Spleen (tissue), 13 donors: ENCODE measurements at places on chromosomes 13 and 19. TPM values are rescaled to one million over a fixed set of nuclear protein-coding genes. Genes with fewer than 3 reads are reported as not detected.

GRCh38 chr13:100588331-100589177 lies at the start of gene GGACT:
Gene GGACT, minus strand, starts transcription at chr13:100588789. Its CDS starts 56,198 bp downstream, at chr13:100532591.
- no peaks in the 10 kb centered on the region for H3K27me3 ChIP-seq
- peak within 1 kb of the TSS; percentile 60 for H3K4me3 ChIP-seq
- peaks cover 26% of the 10 kb centered on the region for H3K4me1 ChIP-seq
- peak; percentile 96 for DNase-seq

DNA sequence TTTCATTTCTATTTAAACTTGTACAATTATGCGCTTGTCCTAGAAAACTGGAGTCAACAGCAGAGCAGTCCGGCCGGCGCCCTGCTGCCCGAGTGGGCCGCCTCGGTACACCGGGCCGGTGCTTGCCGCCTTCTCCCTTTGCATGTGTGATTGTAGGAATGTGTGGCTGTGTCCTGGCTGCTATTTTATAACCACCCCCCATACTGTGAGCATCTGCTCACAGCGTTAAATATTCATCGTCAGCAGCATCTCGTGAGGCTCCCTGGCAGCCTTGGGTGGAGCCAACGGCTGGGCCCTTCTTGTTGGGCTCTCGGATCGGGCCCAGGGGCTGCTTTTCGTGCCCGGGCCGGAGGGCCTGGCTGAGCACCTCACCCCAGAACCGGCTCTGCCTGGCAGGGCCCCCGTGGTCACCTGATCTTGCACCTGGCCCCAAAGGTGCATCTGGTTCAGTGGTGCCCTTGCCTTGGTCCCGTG lies 10.6 kb downstream of the PIAS4 start:
- DNase-seq: no peak
- H3K27ac ChIP-seq: no peak overlapping the region
- H3K36me3 ChIP-seq: peaks cover 14% of the 10 kb centered on the region
- H3K4me1 ChIP-seq: no peaks in the 10 kb centered on the region
- no peak overlapping the region for H3K4me3 ChIP-seq

GRCh38 chr13:58806401-58806800 lies 1174.9 kb downstream of the PCDH17 start:
- H3K27ac ChIP-seq: no peak overlapping the region
- no peaks in the 10 kb centered on the region for H3K36me3 ChIP-seq
- DNase-seq: no peak
- H3K4me3 ChIP-seq: no peak overlapping the region
- H3K27me3 ChIP-seq: no peaks in the 10 kb centered on the region

DNA sequence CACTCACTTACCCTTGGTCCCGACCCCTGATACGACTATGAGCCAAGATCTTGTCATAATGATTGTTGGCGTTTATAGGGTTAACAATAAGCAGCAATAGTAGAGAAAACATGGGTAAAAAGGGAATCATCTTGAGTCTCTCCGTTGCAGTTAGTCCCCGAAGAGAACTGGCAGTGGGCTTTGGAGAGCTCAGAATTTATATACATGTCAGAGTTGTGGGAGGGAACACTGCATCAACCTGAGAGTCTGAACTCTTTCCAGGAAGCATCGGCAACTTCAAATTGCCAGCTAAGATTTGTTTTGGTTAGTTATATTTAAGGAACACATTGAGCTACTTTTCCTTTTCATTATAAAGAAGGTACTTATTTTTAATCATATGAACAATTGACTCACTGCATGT lies at the start of gene POSTN:
Gene POSTN, minus strand, starts transcription at position 172 of the 400 bp plus-strand sequence. Its CDS starts 42 bp downstream, at position 130.
- H3K36me3 ChIP-seq: no peaks in the 10 kb centered on the region
- H3K4me1 ChIP-seq: no peaks in the 10 kb centered on the region
- no peaks in the 10 kb centered on the region for H3K27me3 ChIP-seq

- peaks cover 31% of the 10 kb centered on the region for H3K36me3 ChIP-seq
- H3K27ac ChIP-seq: peak overlapping the region; percentile 95
- H3K4me1 ChIP-seq: peaks cover 57% of the 10 kb centered on the region
- no peaks in the 10 kb centered on the region for H3K27me3 ChIP-seq
Observed at GRCh38 chr19:42269478-42270345, 660 bp downstream of the CIC start.

GRCh38 chr19:47094557-47095475 lies 18.8 kb downstream of the ZC3H4 start:
- no peak overlapping the region for H3K4me3 ChIP-seq
- H3K36me3 ChIP-seq: no peaks in the 10 kb centered on the region
- peaks cover 61% of the 10 kb centered on the region for H3K4me1 ChIP-seq
- no peaks in the 10 kb centered on the region for H3K27me3 ChIP-seq
- DNase-seq: peak; percentile 81

The PLA2G4C gene
- 41.0 TPM for total RNA-seq

The ZNF507 gene
- 25.6 TPM for total RNA-seq

DNA sequence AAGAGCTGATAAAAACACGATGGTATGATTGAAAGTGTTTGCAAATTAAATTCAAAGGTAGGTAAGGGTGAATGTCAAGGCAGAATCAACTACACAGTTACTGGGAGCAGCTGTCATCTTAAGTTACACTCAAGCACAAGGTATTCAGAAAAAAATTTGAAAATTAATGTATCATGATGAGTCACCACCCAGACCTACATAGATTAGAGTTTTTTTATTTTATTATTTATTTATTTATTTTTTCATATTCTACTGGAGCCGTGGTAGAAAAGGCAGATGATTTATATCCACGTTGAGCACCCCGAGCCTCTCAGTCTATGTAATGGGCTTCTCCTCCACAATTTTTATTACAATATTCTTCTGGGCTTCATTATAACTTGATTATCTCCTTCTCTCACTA lies 728.9 kb upstream of the ARGLU1 start:
- H3K4me1 ChIP-seq: no peaks in the 10 kb centered on the region
- no peak overlapping the region for H3K27ac ChIP-seq
- H3K27me3 ChIP-seq: no peaks in the 10 kb centered on the region
- DNase-seq: no peak
- no peaks in the 10 kb centered on the region for H3K36me3 ChIP-seq

- no peaks in the 10 kb centered on the region for H3K4me1 ChIP-seq
- no peaks in the 10 kb centered on the region for H3K36me3 ChIP-seq
- no peak overlapping the region for H3K4me3 ChIP-seq
- no peak for DNase-seq
Observed at GRCh38 chr13:28542804-28543203, 47.9 kb upstream of the FLT1 start.

- no peak overlapping the region for H3K4me3 ChIP-seq
- H3K4me1 ChIP-seq: peaks cover 59% of the 10 kb centered on the region
- DNase-seq: peak; percentile 87
Observed at GRCh38 chr19:1935484-1936208, 5.3 kb upstream of the CSNK1G2 start.

DNA sequence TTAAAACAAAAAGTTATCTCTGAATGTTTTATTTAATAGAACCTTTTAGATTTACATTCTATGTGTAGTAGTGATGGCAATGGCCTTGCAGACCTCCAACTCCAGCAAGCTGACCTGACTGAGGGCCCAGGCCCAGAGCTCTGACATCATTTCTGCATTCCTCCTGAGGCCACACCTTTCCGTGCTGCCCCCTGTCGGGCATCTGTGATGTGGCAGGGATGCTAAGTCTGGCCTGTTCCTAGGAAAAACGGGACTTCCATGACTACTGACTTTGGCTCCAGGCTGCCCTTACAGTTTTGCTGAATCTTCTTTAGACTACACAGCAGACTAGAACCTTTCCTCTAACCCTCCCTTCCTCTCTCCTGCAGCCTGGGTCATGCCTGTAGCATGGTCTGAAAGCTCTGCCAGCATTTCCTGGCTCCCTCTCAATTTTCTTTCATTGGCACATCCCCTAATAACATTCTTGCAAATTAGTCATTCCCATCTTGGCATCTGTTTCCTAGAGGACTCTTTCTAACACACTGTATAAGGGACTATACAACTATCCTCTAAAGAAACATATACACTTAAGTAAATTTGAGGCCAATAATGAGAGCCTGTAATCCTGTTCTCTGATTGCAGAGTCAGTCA lies 249.1 kb downstream of the GPC5 start:
- H3K27me3 ChIP-seq: no peaks in the 10 kb centered on the region
- DNase-seq: no peak
- no peak overlapping the region for H3K27ac ChIP-seq
- H3K4me3 ChIP-seq: no peak overlapping the region
- no peaks in the 10 kb centered on the region for H3K4me1 ChIP-seq
- H3K36me3 ChIP-seq: no peaks in the 10 kb centered on the region

The ACP7 gene
- total RNA-seq: not detected

GRCh38 chr19:12606796-12607195 lies 3.8 kb downstream of the ZNF490 start:
- H3K27ac ChIP-seq: no peak overlapping the region
- peaks cover 35% of the 10 kb centered on the region for H3K36me3 ChIP-seq
- H3K4me1 ChIP-seq: peaks cover 28% of the 10 kb centered on the region
- no peak overlapping the region for H3K4me3 ChIP-seq
- no peak for DNase-seq

The SHANK1 gene
- total RNA-seq: 0.34 TPM
